Tibial nerve (tissue), 4 donors: ENCODE measurements at places on chromosomes 2 and 18. TPM values are rescaled to one million over a fixed set of nuclear protein-coding genes. Genes with fewer than 3 reads are reported as not detected.

CLIP4 gene
- 98.6 TPM for total RNA-seq

SNED1 gene
- 116 TPM for total RNA-seq

GNAL gene
- 11.3 TPM for total RNA-seq

POTEE gene
- not detected for total RNA-seq

TRMT61B gene
- 8.5 TPM for total RNA-seq

C1QL2 gene
- total RNA-seq = not detected

COLEC12 gene
- total RNA-seq = 22.2 TPM

CNNM4 gene
- 7.3 TPM for total RNA-seq

PAX8 gene
- total RNA-seq = 11.4 TPM

RTP5 gene
- not detected for total RNA-seq

ABCA12 gene
- not detected for total RNA-seq

CYBRD1 gene
- total RNA-seq = 361 TPM

TPRKB gene
- total RNA-seq = 23.7 TPM

SP5 gene
- total RNA-seq = 6.6 TPM

NOTO gene
- not detected for total RNA-seq

ABCG8 gene
- not detected for total RNA-seq

UGT1A5 gene
- not detected for total RNA-seq

SAG gene
- not detected for total RNA-seq
